ENCODE measurements at places on chromosomes 3 and 15.

DNA sequence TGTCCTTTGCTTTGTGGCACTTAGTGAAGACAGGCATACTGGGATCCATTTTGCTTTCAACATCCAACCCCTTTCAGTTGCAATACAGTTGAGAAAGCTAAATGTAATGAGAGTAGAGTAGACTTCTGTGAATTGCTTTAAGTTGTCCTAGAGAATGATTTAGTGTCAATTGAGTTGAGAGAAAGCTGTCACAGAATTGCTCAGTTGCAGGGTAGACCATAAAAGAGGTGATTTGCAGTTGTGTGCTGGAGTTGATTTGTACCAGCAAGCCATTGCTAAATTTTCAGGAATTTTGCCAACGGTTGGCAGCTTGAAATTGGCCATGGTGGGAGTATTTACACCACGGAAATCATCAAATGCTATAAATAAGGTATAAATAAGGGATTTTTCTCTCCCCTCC is 2.2 kb downstream of the ABHD5 start:
- DNase-seq: no peak

GRCh38 chr15:39471785-39472574 is 108.9 kb upstream of the THBS1 start:
- no peak for DNase-seq

GRCh38 chr15:70411143-70411863 is 313.6 kb upstream of the TLE3 start:
- DNase-seq: no peak

GRCh38 chr3:157043771-157044170 is 116.2 kb downstream of the CCNL1 start:
- DNase-seq: no peak

GRCh38 chr3:19645093-19645492 is 288.9 kb downstream of the EFHB start:
- peak; percentile 75 for DNase-seq

GRCh38 chr3:193742628-193743027 is 149.6 kb downstream of the OPA1 start:
- DNase-seq: no peak

DNA sequence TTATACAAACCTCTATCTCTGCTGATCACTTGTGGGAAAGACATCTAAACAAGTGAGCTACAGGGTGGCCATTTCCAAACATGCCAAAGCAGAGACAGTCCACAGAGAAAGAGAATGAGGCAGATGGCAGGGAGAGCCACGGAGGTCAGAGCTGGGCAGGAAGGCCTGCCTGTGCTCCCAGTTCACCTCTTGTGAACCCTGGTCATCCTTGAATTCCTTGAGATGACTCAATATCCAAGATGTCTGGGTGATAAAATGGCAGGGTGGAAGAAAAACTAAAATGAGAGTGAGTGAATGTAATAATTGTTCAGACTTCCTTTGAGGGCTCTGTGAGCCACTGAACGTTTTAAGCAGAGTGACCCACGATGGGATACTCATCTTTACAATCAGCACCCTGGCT is 104.8 kb downstream of the PLCH1 start:
- no peak for DNase-seq

DNA sequence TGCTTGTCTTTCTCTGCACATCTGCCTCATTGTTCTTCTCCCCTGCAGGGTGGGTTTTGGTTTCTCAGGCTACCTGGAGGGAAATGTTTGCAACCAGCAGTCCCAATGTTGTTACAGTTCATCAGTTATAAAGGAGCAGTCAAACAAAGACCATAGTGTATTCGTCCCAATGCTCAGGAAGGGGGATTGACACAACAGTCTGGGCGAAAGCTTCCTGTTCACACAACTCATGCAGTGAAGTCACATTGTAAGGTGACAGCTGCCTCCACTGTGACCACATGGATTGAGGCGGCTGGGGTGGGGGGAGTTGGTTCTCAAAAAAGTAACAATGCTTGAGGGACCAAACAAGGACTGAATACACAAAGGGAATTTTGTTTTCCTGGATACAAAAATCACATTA is 28.8 kb upstream of the TF start:
- DNase-seq: no peak

DNA sequence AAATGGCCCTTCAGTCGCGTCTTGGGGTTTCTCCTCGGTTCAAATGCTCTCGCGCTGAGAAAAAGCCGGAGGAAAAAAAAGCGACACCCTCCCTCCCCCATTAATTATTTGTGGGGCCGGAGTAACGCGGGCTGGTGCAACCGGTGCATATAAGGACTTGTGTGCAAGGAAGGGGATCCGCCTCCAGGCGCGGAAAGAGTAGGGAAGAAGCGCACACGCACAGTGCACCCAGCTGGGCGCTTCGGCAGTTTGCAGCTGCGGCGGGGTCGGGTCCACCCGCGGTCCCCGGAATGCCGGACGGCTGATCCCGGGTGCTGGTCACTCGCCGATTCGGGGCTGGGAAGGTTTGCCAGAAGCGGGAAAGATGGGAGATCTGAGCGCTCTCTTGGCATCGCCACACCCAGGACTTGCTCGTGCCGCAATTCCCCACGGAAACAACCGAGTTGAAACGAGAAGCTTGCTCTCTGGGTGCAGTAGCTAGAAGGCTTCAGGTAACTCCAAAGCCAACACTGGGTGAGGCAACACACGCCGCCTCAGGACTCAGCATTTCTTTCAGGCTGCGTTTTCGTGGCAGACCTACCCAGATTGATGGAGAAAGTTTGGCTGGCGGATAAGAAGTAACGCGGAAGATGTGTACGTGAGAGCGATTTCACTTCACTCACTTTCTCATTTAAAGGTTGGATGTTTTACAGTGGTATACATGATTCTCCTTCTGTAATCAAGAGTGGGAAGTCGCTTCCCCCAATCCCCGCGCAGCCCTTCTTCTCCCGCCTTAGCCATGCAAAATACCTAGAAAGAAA is 720 bp upstream of the TNIK start:
- peak; percentile 92 for DNase-seq

- DNase-seq: no peak
These were observed 1.7 kb downstream of the BNC1 start for GRCh38 chr15:83282776-83283137.

DNA sequence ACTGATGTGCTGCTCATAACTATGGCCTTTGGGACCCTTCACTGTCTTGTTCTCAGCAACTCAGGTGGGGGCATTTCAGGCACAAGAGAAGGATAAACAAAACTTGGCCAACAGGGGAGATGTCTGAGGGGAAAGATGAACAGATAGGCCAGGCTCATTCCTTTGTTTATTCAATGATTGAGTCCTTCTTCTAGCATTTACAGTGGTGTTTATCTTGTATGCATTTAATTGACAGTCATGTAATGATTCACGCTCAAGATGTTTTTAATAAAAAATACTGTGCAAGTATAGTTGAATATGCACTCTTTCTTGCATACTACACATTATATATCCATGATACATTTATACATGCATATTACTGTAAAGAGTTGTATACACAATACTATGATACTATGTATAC is 44.5 kb downstream of the RHCG start:
- no peak for DNase-seq

GRCh38 chr3:36648241-36649034 is 115.9 kb downstream of the DCLK3 start:
- DNase-seq: no peak

GRCh38 chr3:151925419-151925818 is 52.0 kb downstream of the SUCNR1 start:
- DNase-seq: no peak

- DNase-seq: no peak
These were observed 291.6 kb upstream of the CBLB start for GRCh38 chr3:106160396-106160795.

- DNase-seq: no peak
These were observed 567.2 kb downstream of the FOXP1 start for GRCh38 chr3:71016178-71016845.

DNA sequence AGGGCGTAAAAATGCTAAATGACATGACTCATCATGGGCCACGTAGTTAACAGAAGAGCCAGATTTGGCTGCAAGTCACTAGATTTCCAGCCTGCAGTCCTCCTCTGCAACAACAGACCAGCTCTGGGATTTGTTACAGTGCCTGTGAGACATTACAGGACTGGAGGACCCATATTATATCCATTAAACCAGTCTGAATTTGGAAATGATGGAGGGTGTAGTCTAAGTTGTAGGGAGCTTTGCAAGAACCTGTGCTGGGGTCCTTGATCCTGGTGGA is 10.8 kb downstream of the ZNF774 start:
- no peak for DNase-seq

GRCh38 chr15:53658827-53659555 is 100.5 kb downstream of the WDR72 start:
- peak; percentile 81 for DNase-seq

All from NCI-H524 (cell line).